CD4-positive, alpha-beta T cell (primary cell): ENCODE measurements at places on chromosomes 2 and 18. TPM values are rescaled to one million over a fixed set of nuclear protein-coding genes. Genes with fewer than 3 reads are reported as not detected.

CASP10 gene
- total RNA-seq: 13.7 TPM

AGXT gene
- total RNA-seq: not detected

COPS7B gene
- total RNA-seq: 27.6 TPM

ARID5A gene
- 326 TPM for total RNA-seq

OR6B2 gene
- total RNA-seq: not detected

ABCB11 gene
- not detected for total RNA-seq

HMSD gene
- total RNA-seq: not detected

KCNF1 gene
- not detected for total RNA-seq

TXNDC2 gene
- not detected for total RNA-seq

DCDC2C gene
- not detected for total RNA-seq

NMS gene
- total RNA-seq: not detected

BIN1 gene
- 98.8 TPM for total RNA-seq

GALNT14 gene
- total RNA-seq: not detected

COL6A3 gene
- 1.3 TPM for total RNA-seq

SERPINB3 gene
- not detected for total RNA-seq

ANKRD30BL gene
- total RNA-seq: not detected

GAD1 gene
- not detected for total RNA-seq

HOXD3 gene
- not detected for total RNA-seq

DOK6 gene
- total RNA-seq: not detected

MYOM1 gene
- 1.5 TPM for total RNA-seq

ADCYAP1 gene
- not detected for total RNA-seq

PID1 gene
- 0.38 TPM for total RNA-seq

CCDC121 gene
- total RNA-seq: 0.91 TPM

FHOD3 gene
- total RNA-seq: not detected

PJVK gene
- 4.2 TPM for total RNA-seq

ERICH2 gene
- not detected for total RNA-seq

FHL2 gene
- 0.41 TPM for total RNA-seq

MAPRE3 gene
- total RNA-seq: 4.5 TPM

CFAP65 gene
- not detected for total RNA-seq

PSMD14 gene
- 17.1 TPM for total RNA-seq

SCN7A gene
- not detected for total RNA-seq

TEKT4 gene
- not detected for total RNA-seq

TMEM17 gene
- not detected for total RNA-seq

LOXHD1 gene
- total RNA-seq: not detected

EVA1A gene
- total RNA-seq: not detected

PLGLB2 gene
- total RNA-seq: 1.6 TPM

C2orf66 gene
- total RNA-seq: not detected

PSMA8 gene
- total RNA-seq: not detected

SCG2 gene
- not detected for total RNA-seq

NEU4 gene
- 4.3 TPM for total RNA-seq

SKA1 gene
- total RNA-seq: 0.08 TPM

LGALSL gene
- 0.31 TPM for total RNA-seq

DPP4 gene
- total RNA-seq: 16.7 TPM

TUBA3E gene
- total RNA-seq: not detected

NOSTRIN gene
- total RNA-seq: 0.92 TPM

ZNF385B gene
- total RNA-seq: not detected

ATP6V1C2 gene
- not detected for total RNA-seq

COBLL1 gene
- total RNA-seq: not detected

KCNK3 gene
- not detected for total RNA-seq

CNTNAP5 gene
- total RNA-seq: not detected
